ENCODE measurements at places on chromosomes 3 and 15.

DNA sequence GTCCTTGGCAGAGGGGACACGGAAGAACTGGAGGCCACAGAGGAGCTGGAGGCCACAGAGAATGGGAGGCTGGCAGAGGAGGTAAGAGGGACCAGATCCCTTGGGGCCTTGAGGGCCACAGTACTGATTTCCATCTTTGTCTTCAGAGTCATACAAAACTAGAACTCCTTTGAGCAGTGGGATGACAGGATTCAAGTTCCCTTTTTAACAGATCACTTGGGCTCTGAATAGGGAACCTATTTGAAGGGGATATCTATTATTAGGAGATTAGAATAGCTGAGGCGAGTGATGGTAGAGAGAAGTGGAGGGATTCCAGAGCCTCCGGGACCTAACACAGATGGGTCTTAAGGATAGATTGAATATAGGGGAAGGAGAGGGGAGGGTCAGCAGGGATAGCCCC, 55.7 kb downstream of the OXNAD1 start:
- no peak for DNase-seq

DNA sequence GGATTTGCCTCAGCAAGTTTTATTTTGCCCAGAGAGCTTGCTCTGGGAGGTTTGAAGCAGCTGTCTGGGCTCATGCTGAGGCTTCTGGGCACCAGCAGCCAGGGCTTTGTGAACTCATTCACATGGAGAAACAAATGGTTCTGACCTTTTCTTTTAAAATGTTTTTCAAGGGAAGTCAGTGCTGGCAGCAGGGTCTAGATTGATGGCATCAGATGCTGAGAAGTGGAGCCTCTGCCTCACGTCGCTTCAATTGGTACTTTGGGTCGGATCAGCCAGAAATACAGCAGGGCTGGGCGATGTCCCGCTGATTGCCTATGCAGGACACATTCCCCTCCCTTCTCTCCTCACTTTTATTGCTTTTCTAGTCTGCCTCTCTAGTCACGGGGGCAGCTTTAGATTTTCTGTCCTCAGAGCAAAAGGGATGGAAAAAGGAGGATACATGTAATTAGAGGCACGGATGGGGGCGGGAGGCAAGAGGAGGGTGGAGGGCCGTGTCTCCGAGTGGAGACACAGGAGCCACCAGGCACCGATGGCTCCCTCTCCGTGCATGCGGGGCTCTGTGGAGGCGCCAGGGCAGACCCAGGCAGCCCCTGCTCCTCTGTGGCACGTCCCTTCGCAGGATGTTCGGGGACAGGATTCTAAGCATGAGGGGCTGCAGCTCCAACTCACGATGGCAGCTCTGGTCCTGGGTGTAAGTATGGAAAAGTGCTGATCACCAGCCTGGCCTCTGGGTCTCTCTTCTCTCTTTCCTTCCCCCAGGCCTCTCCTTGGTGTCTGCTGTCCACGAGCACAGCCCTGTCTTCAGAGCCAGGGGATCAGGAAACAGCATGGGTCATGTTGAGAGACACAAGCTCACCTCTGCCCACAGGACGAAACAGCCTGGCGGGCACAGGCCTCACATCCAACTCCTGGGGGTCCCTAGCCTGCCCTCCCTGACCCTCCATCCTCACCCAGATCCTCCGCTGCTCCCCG, 116.1 kb downstream of the FAM43A start:
- DNase-seq = no peak

DNA sequence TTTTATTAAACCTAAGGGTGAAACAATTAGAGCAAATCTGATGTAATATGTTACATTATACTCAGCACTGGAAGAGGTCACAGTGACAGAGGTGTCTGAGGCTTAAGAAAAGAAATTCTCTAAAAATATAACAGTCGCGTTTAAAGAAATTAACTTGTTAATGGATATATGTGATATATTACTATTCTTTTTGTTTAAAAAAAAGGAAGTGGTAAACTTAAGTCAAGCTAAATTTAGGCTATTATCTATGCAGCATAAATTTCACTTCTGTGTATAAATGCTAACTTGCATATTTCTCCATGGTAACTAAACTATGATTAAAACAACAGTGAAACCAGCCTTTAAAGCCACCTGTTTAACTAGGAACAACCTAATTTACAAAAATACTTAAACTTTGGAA, 191.3 kb downstream of the FOXP1 start:
- no peak for DNase-seq

DNA sequence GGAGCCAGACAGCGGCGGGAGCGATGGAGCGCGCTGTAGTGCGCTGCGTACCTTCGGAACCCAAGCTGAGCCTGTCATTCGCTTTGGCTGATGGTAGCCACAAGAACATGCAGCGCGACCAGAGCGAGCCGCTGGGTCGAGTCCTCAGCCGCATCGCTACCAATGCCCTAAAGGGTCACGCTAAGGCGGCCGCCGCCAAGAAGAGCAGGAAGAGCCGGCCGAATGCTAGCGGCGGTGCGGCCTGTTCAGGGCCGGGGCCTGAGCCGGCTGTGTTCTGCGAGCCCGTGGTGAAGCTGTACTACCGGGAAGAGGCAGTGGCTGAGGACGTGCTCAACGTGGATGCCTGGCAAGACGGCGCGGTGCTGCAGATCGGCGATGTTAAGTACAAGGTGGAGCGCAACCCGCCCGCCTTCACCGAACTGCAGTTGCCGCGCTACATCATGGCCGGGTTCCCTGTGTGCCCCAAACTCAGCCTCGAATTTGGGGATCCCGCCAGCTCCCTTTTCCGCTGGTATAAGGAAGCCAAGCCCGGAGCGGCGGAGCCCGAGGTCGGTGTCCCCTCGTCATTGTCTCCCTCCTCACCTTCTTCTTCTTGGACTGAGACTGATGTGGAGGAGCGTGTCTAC, 498 bp downstream of the PDE12 start:
- DNase-seq = no peak
